ENCODE measurements at places on chromosomes 7 and 10.

GRCh38 chr10:119657725-119658124, 6.5 kb downstream of the BAG3 start:
- no peak for DNase-seq

- DNase-seq: no peak
These were observed 755.2 kb downstream of the AUTS2 start for GRCh38 chr7:70353330-70353945.

DNA sequence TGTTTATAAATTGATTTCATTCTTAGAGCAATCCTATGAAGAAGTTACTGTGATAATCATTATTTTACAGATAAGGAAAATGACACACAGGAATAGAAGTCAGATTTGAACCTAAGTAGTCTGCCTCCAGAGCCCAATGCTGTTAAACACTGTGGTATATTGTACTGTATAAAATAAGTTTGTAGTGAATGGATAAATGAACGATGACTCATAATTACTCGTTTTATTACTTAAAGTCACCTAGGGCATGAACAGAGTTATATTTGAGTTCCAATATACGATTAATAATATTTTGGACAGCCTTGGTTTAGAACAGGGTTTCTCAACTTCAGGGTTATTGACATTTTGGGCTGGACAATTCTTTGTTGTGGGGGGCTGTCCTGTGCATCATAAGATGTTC, 7.8 kb upstream of the BTRC start:
- DNase-seq: no peak

GRCh38 chr10:24554036-24554435, 169.7 kb downstream of the ARHGAP21 start:
- DNase-seq: no peak

- no peak for DNase-seq
These were observed 12.9 kb upstream of the VIM start for GRCh38 chr10:17214971-17215781.

DNA sequence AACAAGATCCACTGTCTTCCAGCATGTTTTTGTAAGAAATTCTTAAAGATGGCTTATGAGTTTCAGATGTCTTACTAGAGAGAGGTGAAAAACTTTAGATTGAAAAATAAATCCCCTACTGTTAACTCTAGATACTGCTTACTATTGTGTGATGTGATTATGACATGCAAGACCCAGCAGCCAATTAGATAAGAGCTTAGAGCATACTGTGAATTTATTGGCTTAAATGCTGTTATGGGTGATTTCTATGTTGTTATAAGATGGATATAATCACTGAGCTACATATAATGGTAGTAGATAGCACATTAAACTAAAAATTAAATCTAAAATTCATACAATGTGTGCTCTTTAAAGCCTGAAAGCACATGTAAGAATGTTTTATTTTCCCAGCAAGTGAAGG, at the start of gene RNF133:
TSS of gene RNF133 (minus strand) at position 101 of the 400 bp plus-strand sequence. CDS start 199 bp downstream, outside the sequence.
- DNase-seq: no peak

GRCh38 chr10:43963379-43963778, 314.7 kb upstream of the ZNF32 start:
- no peak for DNase-seq

DNA sequence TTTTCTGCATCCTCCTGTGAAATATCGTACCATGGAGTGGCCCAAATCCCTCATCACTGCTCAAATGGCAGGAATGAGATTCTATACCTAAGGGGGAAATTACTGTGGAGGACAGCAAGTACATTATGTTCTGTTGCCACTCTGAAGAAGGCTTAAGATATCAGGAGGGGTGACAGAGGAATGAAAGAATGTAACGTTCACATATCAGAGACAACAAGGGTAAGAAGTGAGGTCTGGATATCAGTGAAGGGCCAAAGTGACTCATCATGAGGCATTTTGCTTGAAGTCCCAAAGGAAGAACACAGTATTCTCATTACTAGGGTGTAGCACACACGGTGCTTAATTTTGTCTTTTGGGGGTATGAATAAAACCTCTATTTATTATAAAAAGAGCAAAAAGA, 71.5 kb upstream of the SLC13A1 start:
- DNase-seq: no peak

DNA sequence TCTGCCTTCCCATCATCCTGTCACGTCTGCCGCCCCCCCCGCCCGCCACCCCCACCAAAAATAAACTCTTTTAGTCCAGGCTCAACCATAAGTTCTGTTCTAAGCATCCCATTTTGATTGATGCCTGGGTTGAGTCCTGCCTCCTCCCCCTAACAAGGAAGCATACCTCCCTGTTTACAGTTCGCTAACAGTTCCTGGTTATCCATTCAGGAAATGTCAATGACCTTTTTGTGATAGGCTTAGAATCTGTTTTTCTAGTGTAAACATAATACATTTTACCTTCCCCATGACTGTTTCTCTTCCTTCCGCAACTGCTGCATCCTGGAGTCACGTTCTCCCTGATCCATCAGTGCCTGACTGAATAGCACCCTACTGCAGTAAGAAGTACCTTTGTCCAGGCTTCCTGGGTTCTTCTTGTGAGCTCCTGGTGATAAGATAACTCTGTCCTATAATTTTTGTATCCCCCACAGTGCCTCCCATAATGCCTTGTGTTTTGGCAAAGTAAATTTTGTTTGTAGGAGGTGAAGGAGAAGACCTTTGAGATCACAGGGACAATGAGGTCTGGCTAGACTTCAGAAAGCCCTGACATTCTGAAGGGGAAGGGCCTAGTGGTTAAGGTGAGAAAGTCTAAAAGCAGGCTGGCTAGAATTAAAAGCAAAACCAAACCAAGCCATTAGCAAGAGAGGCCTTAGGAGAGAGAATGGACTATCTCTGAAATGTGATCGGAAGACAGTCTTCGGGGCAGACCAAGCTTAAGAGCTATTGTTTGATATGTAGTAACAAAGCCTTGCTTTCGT, 7.3 kb downstream of the AGFG2 start:
- no peak for DNase-seq

DNA sequence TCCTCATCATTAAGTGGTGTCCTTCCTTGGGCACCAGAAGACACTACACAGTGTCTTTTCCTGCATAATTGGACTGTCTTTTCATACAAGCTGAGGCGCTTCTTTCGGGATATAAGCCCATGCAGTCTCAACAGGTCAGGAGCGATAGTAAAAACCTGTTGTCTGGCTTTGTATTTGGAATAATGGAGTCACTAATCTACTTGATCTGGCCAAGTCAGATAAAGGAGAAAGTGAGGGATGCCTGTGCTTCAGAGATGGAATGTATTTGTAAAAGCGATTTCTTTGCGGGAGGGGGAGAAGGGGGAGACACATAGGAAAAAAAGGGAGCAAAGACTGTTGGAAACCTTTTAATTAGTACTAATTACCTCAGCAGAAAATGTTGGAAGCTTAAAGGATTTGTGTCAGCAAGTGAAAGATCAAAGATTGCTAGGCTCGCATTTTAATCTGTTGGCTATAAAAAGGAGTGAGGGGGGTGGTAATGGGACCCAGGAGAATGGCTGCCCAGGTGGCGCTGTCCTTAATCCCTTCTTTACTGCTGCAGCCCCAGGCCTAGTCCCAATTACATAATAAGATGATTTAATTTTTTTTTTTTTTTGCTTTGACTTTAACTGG, 581.4 kb downstream of the LRMDA start:
- DNase-seq: no peak

- DNase-seq: no peak
These were observed 107.5 kb downstream of the NPTX2 start for GRCh38 chr7:98724591-98724990.

DNA sequence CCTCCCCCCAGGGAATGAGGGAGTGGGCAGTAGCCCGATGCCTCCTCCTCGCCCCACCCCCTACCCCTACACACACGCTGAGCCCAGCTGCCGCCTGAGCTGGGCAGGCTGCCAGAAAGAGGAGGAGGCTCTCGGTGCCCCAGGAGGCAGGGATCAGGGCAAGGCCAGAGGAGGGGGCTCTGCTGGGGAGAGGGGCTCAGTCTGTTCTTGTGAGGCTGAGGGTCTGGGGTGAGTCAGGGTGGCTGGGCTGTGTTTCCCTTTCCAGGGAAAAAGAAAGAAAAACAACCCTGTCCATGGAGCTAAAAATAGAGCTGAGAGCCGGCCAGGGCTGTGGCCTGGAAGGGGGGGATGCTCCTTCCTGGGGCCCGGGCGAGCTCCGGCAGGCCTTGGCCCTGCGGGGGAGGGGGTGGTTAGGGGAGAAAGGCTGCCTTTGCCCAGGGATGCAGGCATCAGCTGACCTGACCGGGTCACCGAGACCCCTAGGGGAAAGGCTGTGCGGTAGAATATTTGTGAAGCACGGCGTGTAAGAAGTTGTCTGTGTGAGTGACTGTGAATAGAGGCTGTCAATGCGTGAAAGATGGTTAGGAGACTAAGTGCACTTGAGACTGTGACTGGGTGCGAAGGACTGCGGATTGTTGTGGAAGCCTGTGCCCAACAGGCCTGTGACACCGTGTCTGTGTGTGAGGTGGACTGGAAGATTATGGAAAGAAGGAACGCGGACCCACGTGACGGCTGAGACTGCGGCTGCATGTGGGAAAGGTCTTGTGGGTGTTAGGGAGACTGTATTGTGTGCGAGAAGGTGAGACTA, 1.2 kb upstream of the LZTS2 start:
- DNase-seq: no peak

- no peak for DNase-seq
These were observed 88.9 kb upstream of the GTF2I start for GRCh38 chr7:74568658-74569057.

GRCh38 chr7:27520815-27521790, 141.6 kb downstream of the HIBADH start:
- DNase-seq: no peak

DNA sequence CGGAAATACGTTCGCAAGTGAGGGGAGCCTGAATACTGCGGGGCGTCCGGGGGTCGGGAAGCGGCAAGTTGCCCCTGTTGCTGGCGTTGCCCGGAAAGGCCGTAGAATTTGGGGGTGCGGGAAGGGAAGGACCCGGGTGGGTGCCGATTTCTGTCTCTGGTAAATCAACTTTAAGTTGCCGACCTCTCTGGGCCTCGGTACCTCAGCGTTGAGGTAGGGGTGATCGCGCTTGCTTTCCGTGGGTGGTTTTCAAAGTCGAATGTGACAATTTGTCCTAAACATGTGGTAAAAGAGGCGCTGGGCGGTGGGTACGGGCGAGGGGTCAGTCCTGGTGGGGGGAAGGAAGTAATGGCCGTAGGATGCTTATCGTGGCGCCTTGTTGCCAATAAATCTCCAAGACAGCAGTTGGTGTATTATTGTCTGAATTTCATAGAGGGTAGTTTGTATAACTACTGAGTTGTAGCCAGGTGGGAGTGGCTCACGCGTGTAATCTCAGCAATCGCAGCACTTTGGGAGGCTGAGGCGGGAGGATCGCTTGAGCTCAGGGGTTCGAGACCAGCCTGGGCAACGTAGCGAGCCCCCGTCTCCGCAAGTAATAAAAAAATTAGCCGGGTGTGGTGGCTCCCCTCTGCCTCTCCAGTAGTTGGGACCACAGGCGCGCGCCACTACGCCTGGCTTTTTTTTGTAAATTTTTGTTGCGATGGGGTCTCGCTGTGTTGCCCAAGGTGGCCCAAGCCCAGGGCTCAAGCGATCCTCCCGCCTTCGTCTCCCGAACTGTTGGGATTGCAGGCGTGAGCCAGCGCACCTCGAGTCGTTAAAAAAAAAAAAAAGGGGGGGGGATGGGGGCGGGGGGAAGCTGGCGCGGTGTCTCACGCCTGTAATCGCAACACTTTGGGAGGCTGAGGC, 644 bp downstream of the BUD23 start:
- no peak for DNase-seq

DNA sequence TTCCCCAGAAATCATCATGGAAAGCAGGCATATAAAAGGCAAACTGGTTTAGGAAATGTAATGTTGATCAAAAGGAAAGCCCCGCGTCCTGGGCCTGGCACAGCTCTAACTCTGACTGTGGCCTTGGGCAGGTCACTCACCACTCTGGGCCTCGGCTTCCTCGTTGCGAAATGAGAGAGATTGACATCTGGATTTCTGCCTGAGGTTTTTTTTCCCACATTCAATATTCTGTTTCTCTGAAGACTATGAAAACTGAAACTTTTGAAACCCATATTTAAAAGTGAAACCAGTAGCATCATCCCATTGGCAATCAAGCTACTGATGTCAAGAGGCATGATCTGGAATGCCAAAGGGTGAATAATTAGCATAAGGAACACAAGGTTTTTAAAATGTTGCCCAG, 369.7 kb upstream of the NPVF start:
- no peak for DNase-seq

- DNase-seq: no peak
These were observed 44.6 kb downstream of the BMS1 start for GRCh38 chr10:42827201-42827600.

DNA sequence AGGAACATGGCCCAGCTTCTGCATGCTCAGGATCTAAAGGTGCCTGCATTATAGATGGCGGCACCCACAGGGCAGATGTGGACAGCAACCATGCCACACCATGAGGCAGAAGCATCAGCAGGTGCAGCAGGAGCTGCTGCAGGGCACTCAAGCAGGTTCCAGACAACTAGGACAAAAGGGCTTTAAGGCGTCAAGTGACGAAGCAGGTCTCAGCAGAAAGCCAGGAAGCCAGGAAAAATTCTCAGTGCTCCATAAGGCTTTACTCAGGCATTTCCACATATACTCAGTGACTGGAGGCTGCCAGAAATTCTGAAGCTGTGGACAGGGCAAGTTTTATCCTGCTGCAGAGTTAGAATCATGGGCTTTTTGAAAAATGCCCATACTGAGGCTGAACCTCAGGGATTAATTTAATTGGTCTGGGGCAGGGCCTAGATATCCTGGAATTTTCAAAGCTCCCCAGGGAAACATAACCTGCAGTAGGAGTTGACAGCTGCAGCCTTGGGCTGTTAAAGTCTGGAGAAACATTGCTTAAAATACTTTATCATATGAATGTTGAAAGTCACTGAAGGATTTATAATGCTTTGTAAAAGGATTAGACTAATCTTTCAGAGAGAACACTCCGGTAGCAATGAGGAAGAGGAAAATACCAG, 68.1 kb upstream of the RNF148 start:
- no peak for DNase-seq

DNA sequence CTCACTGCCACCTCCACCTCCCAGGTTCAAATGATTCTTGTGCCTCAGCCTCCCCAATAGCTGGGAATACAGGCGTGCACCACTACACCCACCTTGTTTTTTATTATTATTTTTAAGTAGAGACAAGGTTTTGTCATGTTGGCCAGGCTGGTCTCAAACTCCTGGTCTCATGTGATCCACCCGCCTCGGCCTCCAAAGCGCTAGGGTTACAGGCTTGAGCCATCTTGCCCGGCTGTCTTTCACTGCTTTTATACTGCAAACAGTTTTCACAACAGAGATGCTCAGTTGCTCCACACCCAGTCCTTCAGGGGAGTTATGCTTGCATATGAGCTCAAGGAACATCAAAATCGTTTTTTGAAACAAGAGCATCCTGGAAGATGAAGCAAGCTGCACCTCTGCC, 1.3 kb upstream of the PRR15 start:
- DNase-seq: no peak

- DNase-seq: no peak
These were observed 41.8 kb upstream of the LRRC18 start for GRCh38 chr10:48981310-48981907.
